SK-N-SH (cell line): ENCODE measurements at places on chromosomes 2 and 18.
A peak's percentile ranks its signal among the peaks of the same experiment; 100 is the strongest.

GRCh38 chr2:134513465-134513804 lies 205.4 kb downstream of the TMEM163 start:
- DNase-seq, result no peak

GRCh38 chr2:158042245-158042644 lies 59.4 kb upstream of the UPP2 start:
- peak; percentile 29 for DNase-seq

- DNase-seq, result no peak
Observed at GRCh38 chr2:172412984-172413492, 14.3 kb upstream of the ITGA6 start.

- no peak for DNase-seq
Observed at GRCh38 chr2:120850551-120850950, 114.9 kb downstream of the GLI2 start.

DNA sequence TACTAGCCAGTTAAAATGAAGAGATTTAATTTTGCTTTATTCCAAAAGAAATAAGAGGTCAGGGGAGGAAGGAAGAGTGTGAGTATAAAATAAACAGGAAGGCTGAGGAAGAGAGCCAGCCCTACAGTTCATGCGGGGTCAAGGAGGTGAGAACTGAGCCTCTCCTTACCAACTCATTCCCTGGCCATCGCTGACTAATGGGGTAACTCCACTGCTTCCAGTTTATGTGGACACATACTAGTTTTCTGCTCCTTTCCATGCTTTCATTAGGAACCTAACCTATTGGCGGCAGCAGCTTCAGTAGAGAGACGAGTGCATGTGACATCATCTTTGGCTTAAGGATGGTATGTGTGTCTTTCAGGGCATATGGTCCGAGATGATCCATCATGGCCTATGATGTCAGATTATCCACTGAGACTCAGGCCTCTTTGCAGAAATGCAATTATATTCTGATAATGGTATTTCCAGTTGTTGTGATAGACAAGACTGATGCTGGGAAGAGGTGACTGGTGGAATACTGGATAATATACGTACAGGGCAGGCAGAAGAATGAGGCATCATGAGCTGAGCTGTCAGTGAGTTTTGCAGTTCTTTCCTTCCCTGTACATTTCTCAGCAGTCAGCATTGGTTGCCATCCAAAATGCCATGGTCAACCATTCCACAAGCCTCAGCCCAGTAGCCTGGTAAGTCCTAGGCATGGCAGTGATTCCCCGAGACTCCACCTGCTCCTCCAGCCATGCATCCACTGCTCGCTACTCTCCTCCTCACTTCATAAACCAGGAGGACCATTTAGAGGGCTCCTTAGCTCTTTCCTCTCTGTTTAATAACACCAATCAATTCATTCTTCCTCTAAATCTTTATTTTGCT lies 184.6 kb upstream of the OSR1 start:
- DNase-seq, result no peak

DNA sequence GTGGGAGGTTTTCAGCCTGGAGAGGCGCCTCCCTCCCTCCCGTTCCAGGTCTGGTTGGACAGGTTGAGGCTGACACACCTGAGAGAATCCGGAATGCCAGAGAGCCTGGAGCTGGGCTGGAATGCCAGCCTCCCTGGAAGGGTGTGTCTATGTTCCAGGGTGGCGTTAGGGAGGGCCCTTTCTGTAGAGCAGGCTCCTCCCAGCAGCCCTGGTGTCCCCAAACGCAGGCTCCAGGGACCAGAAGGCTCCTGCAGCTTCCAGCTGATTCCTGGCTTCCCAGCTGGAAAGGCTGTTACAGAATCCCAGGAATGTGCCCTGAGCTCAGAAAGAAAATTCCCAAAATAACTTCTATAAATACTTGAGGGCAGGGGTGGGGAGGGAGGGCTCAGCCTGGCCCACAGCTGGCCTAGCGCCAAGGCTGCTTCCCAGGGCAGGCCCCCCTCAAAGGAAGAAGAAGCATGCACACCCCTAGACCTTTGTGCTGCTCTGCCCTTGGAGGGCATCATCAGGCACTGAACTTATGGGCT lies 85.4 kb downstream of the STPG4 start:
- peak; percentile 49 for DNase-seq

DNA sequence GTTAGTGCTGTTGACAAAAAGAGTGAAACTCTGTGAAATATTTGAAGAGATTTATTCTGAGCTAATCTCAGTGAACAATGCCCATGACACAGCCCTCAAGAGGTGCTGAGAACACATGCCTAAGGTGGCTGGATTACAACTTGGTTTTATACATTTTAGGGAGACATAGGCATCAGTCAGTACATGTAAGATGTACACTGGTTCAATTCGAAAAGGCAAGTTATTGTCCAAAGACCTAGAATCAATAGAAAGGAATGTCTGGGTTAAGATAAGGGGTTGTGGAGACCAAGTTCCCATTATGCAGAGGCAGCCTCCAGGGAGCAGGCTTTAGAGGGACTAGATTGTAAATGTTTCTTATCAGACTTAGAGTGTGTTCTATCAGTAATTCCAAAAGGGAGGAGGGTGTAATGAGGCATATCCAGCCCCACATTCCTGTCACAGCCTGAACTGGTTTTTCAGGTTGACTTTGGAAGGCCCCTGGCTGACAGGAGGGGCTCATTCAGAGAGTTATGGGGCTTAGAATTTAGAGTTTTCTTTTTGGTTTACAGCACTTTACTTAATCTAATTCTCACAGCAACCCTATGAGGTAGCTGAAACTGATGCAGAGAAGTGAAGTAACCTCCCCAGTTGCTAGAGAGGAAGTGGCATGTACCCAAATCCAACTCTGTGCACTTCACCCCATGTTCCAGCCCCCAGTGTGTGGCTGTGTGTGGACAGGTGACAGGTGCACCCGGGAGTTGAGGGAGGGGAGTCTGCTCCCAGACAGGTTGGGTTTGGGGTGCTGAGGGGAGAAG lies 28.3 kb upstream of the ASAP2 start:
- DNase-seq, result no peak

DNA sequence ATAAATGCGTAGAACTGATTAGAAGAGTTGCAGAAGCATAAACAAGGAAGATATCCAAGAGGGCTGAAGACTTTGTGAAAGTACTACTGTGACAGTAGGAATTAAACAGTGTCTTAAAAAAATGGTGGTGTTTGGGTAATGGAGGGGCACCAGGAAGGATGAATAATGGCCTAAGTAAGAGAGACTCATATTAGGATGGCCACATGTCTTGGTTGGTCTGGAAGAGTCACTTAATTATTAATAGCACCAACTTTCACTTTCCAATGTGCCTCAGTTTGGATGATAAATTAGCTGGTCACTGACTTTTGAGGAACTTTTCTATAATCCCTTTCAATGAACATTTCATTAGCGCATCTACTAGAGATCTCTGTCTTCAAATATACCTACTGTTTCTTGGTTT lies 372.2 kb downstream of the NYAP2 start:
- DNase-seq, result no peak

DNA sequence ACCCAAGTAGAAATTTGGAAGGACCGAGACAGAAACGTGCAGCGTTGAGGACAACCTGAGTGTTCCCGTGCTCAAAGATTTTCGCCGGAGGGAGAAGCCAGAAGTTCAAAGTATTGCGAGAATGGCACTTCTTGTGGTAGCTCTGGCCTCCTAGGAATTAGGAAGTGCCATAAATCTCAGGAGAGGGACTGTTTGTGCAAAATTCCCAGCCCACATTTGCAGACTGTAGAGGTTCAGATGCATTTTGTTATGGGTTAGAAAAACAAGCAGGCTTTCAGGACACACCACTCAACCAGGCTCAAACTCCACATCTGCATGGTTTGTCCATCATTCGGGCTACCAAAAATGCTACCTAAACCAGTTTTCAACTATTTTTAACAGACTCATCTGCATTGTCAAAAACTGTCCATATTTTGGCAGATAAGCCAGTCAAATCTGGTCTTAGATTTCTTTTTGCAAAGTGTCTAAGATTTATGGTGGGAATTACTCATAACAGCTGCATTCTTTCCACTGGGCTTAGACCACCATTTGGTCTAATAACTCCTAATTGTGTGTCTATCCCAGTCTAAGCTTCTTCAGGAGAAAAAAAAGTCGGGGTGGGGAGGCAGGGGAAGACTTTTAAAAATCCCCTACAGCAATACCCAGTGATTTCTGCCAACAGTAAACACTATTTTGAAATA lies 422.9 kb downstream of the ARHGAP15 start:
- no peak for DNase-seq

- no peak for DNase-seq
Observed at GRCh38 chr2:210299866-210300373, 15.1 kb downstream of the MYL1 start.

GRCh38 chr18:32771169-32771751 lies 1.6 kb downstream of the KLHL14 start:
- DNase-seq, result peak; percentile 68

GRCh38 chr2:100416935-100417710 lies at the start of gene CHST10:
Gene CHST10, minus strand, starts transcription at chr2:100417668. Its CDS starts 10,993 bp downstream, at chr2:100406675.
- DNase-seq, result peak; percentile 96

DNA sequence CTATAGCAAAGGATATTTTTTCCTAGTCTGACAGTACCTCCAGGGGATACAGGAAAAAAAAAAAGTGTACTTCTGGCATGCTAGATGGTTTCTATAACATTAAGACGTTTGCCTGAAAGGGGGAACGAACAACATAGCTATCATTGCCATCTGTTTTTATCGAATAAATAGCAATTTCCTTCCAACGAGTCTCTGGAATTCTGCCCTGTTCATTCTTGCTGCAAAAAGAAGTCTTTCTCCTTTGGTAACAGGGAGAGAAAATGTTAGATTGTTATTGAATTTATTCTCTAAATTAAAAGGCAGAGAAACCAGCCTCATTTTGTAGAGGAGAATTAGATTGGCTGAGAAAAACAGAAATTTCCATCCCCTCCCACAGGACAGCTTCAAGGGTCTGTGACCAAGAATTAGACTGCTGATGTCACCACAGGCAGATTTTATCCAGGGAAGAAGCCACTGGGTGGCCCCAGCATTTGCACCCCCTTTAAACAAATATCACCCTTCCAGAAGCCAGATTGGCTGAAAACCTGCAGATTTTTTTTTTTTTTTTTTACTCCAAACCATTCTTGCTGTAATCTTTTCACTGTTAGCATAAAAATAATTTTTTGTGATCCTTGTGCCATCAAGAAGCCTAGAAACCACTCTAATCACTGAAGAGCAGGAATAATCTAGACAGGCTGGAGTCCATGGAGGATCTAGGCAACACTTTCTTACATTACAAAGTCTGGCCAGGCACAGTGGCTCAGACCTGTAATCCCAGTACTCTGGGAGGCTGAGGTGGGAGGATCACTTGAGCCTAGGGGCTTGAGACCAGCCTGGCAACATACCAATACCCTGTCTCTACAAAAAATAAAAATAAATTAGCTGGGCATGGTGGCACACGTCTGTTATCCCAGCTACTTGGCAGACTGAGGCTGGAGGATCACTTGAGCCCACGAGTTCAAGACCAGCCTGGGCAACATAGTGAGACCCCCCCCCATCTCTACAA lies 12.0 kb downstream of the WDFY1 start:
- peak; percentile 41 for DNase-seq

- no peak for DNase-seq
Observed at GRCh38 chr2:285531-285930, 2.4 kb downstream of the ALKAL2 start.

DNA sequence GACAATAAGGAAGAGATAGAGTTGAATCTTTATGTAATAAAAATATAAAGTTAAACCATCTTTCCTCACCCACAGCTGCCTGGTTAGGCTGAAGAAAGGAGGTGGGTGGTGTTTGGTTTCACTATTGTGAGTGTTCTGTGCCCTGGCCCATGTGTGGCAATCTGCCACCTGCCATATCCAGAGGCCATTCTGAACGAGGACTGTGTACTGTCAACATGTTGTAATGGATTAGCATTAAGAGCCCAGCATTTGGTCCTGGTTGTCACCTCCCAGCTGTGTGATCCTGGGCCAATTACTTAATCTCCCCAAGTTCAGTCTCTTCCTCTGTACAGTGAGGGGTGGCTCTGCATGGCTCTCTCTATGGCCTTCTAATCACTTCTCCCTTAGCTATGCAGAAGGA lies 118.2 kb upstream of the SEC11C start:
- peak; percentile 38 for DNase-seq

GRCh38 chr2:42973726-42974125 lies 181.3 kb upstream of the HAAO start:
- no peak for DNase-seq

DNA sequence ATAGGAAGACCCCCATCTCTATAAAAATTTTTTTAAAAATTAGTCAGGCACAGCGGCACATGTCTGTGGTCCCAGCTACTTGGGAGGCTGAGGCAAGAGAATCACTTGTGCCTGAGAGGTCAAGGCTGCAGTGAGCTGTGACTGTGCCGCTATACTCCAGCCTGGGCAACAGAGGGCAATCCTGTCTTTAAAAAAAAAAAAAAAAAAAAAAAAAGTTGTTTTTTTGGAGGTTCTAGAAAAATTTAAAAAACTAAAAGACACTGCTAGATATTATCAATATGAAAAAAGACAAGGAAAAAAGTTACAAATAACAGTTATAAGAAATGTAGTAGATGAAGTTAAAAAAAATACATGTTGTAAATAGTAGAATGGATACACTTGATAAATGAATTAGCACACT lies 56.1 kb upstream of the C2orf15 start:
- no peak for DNase-seq

- no peak for DNase-seq
Observed at GRCh38 chr2:161077367-161078210, 82.6 kb upstream of the TANK start.

GRCh38 chr2:160507464-160507863 lies 13.9 kb upstream of the RBMS1 start:
- DNase-seq, result no peak

DNA sequence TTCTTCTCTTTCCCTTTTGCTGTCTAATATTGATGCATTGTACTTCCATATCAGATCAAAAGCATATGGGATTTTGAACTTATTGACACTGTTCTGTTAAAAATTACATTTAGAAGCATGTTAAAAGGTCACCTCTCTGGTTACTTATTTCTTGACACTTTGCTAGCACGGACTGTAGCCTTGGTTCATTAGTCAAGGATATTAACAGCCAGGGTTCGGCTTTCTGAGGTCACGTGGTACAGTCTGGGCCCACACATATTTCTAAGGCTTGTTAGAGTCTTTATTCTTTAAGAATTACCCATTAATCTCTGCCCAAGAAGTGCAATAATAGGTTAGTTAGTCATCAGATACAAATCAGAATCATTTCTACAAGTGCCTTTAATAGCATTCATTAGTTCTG lies 1035.8 kb upstream of the FANCL start:
- DNase-seq, result no peak

DNA sequence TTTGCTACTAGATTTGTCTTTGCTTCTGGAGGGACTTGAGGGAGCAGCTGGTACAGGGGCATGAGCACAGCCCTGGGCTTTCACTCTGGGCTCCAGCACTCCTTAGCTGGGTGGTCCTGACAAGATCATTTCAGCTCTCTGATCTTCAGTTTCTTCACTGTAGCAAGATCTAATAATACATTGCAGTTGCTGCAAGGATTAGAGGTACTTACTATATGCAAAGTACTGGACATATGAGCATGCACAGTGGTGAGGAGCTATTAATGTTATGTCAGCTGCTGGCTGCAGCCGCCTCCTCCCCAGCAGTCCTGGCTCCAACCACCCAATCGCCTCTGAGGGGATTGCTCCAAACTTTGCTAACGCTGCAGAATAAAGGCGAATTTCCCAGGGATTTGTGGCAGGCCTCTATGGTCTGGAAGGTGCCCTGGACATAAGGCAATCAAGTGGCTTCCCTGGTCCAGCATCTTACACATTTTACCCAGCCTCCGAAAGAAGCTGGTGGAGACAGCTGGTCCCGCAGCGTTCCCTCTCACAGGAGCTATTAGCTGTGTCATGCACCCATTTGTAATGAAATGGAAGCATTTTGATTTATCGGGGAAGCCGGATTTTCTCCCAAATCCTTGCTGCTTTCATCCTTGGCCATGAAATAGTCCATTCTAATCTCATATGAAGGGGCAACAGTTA lies 96.7 kb downstream of the RHOB start:
- no peak for DNase-seq
